ENCODE measurements at places on chromosomes 7 and 10.

- DNase-seq: no peak
These were observed 98.3 kb downstream of the FOXL3 start for GRCh38 chr7:388023-388960.

DNA sequence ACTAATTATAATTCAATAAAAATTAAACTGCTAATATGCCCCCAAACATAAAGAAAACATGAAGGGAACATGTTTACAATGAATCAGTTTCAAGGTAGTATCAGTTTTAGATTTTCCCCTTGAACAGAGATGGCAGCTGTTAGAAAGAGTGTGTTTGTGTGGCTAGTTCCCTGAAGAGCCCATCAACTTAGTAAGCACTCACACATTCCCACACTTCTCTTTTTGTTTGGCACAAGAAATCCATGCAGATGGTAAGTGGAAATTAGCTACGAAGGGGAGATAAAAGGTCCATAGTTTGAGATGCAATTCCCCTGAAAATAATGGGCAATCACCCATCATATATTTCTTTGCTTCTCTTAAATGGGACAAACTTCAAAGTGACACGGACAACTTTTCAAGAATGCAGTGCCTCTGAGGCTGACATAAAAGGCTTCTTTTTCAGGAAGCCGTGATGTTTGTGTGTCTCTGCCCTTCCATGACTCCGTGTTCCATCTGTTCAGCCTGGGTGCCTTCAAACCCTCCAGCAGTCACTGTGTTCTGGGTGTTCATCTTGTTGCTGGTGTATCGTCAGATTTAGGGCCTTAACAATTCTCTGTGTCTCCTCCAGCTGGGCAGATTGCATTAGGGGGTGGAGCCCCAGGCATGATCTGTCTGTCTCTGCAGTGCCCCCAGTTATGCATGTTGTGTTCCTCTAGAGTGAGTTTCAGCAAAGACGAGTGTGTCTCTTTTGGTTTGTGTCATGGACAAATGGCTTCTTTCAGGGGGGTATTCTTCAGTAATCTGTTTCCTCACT, 259.5 kb upstream of the NPY start:
- DNase-seq: no peak

DNA sequence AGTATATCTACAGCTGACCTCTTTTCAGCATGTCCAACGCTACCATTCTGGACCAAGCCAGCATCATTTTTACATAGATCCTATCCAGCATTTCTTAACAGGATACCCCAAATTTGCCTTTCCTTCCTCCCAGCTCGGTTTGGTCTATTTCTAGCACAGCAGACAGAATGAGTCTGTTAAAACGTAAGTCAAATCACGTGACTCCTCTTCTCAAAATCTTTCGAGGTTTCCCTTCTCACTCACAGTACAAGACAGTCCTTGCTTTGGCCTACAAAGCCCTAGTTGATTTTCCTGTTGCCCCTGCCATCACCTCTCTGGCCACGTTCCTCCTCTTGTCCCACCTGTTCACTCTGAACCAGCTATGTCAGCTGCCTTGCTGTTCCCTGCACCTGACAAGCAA, 711.7 kb downstream of the SORCS3 start:
- no peak for DNase-seq

- DNase-seq: no peak
These were observed 121.5 kb downstream of the SLIT1 start for GRCh38 chr10:97063983-97064837.

- no peak for DNase-seq
These were observed 15.4 kb downstream of the PTPRN2 start for GRCh38 chr7:158572000-158572828.

GRCh38 chr7:106421181-106421762, 136.5 kb upstream of the NAMPT start:
- DNase-seq: peak; percentile 3

GRCh38 chr7:108299251-108299973, 156.8 kb downstream of the NRCAM start:
- DNase-seq: no peak

DNA sequence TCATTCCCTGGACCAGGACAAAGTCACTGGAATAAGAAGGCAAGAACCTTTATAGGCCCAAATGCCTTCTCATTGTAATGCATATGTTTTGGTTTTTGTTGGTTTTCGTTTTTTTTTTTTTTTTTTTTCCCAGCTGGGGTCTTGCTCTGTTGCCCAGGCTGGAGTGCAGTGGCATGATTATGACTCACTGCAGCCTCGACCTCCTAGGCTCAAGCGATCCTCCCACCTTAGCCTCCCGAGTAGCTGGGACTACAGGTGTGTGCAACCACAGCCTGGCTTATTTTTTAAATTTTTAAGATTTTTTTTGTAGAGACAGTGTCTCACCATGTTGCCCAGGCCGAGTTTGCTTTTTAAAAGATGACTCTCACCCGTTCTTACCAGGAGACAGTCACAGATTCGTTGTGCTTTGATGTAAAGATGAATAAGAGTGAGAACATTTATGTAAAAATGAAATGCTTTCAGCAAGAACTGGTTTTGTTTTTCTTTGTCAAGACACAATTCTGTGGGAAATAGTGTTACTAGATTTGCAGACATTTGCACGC, 7.6 kb downstream of the IQCE start:
- no peak for DNase-seq

DNA sequence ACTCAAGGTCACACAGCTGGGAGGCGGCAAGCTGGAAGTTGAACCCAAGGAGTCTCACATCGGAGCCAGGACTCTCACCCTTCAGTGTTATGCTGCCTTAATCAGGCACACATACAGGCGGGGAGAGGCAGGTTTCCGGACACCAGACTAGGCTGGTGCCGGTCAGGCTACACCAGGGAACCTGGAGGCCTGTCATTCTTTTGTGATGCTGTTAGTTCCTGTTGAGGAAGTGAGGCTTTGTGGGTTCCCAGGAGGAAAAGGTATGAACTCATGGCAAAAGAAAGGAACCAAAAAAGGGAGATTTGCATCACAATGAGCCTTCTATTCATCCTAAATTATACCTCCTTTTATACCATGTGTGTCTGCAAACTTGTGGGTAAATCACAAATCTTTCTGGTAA, 103.8 kb downstream of the TCF7L2 start:
- DNase-seq: no peak

- DNase-seq: no peak
These were observed 98.3 kb downstream of the RNF133 start for GRCh38 chr7:122600630-122601029.

- DNase-seq: no peak
These were observed 142.8 kb downstream of the PTEN start for GRCh38 chr10:88006261-88006660.

- no peak for DNase-seq
These were observed 580.6 kb downstream of the PHTF2 start for GRCh38 chr7:78379148-78379547.

DNA sequence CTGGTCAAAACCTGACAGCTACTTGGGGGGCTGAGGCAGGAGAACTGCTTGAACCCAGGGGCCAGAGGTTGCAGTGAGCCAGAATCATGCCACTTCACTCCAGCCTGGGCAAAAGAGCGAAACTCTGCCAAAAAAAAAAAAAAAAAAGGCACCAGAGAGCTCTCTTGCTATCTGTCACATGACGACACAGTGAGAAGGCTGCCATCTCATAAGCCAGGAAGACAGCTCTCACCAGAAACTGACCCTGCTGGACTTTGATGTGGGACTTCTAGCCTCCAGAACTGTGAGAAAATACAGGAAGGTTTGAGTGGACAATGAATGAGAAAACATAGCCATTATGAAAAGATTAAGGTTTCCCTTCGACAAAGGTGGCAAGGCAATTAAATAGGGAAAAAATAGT, 51.1 kb upstream of the KCNIP2 start:
- DNase-seq: no peak

GRCh38 chr10:44393834-44394547, 9.1 kb upstream of the CXCL12 start:
- no peak for DNase-seq

DNA sequence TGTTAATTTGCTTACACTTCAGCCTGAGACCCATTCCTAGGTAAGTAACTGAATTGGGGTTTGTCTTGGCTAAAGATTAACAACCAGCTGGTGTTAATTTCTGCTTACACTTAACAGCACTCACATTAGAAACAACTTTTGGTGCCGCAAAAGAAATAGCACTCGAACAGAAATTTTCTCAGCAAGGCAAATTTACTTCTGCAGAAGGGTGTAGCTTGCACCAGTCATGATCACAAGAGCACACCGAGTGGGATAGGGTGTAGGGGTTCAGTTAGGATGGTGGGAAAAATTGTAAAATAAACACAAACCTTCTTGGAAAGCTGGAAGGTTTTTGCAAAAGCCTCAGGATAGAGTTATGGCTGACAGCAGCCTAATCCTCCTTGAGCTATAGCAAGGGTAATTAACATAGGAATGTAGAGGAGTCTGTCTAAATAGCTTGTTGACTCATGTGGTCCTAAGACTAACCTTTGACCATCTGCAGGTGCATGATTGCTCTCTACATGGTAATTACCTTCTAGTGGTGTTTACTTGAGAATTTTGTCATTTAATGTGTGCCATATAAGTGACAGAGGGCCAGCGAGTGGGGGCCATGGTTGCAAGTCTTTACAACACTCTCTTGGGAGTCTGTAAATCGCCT, 67.8 kb upstream of the CDK13 start:
- DNase-seq: no peak

DNA sequence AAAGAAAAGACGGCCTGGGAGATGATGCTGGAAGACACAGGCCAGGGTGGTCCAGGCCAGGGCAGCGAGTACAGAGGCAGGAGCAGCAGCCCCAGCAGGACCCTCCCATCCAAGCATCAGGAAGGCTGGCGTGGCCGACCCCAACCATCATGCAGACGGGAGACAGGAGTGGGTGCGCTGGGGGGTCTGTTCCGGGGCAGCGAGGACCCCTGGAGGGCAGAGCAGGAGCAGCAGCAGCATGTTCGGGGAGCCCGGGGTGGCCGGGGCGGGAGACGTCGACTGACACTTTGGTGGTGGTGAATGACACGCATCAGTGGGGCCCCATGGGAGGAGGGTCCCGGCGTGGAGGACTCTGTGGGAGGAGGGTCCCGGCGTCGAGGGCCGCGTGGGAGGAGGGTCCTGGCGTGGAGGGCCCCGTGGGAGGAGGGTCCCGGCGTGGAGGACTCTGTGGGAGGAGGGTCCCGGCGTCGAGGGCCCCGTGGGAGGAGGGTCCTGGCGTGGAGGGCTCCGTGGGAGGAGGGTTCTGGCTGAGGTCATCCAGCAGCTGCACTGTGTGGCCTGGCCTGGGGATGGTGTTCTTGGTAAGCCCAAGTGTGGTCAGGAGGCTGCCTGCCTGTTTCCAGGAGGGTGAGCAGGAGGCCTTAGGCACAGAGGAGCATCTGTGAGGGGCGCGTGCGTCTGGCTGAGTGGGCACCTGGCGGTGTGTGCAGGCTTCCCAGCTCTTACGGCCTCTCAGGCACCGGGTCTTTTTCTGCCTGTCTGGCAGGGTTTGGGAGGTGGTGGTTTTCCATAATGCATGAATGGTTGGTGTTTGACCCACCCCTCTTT, 38.9 kb downstream of the FAM20C start:
- no peak for DNase-seq

- no peak for DNase-seq
These were observed 89.9 kb downstream of the CDH23 start for GRCh38 chr10:71486484-71487114.

Data from NCI-H1105 (cell line).